Prostate gland (tissue), 2 donors: ENCODE measurements at places on chromosomes 7 and 10. TPM values are rescaled to one million over a fixed set of nuclear protein-coding genes. Genes with fewer than 3 reads are reported as not detected.

Gene DPYSL4
- total RNA-seq: 22.6 TPM

Gene CDNF
- total RNA-seq: 18.4 TPM

Gene MSMB
- total RNA-seq: 2,749 TPM

Gene TSPAN13
- 21.8 TPM for total RNA-seq
